Activated CD8-positive, alpha-beta memory T cell treated with anti-CD3 and anti-CD28 coated beads, Interleukin-2, amount 10 ng/mL, durations not matched to agents 7 days and 5 days (primary cell): ENCODE measurements at places on chromosomes 6 and 20.
A peak's percentile ranks its signal among the peaks of the same experiment; 100 is the strongest.

DNA sequence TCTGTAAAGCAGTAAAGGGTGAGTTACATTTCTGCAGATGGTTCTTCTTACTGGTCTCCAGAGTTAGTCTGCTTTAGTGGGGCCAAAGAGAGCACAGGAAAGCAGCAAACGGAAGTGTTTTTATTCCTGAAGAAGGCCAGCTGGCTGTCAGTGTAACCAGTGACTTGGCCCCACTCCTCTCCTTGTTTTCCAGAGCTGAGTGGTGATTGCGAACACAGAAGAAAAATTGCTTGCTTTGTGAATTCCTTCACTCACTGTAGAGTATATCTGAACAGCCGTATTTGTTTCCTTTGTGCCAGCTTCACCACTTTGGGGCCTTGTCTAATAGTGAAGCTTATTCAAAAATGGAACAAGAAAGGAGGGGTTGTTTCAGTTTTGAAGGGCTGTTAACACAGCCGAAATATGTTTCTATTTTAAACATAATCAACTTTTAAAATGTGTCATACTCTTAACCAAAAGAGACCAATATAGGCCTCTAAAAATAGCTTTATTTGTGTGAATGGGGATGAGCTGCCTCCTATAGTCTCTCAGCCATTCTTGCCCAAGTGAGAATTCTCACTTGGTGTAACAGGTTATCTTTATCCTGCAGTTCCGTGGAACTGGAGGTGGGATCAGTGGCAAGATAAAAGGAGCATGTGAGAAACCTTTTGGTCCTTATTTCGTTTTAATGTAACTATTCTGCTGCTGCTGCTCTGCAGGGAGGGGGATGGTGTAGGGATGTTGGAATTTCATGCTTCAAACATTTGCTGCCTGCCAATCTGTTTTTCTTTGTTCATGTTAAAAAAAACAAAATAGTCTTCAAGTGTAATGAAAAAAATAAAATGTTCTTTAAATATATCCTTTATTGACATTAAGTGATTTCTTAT lies 37.8 kb downstream of the ZC2HC1B start:
- no peak for DNase-seq

DNA sequence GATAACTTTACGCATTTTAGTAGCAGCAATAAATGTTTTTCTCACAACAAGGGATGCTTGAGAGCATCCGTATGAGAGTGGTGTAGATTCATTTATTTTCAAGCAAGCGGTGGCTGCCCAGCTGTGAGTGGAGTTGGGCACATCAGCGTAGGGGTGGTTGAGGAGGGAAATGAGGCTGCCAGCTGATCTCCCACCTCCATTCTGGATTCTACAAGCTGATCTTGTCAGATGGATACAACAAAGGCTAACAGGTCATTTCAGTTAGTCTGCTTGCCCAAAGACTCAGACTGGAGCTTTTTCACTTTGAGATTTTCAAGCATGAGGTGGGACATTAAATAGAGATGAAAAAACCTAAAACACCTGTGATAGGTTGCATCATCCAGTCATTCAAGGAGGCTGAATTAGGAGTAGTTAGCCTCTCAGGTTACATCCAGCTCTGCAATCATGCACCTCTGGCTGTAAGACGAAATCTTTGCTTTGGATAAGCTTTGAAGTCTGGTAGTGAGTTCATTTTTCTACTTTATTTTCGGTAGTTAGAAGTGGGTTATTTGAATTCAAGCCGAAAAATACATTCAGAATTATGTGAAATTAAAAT lies 1.9 kb upstream of the BACH2 start:
- DNase-seq: no peak

DNA sequence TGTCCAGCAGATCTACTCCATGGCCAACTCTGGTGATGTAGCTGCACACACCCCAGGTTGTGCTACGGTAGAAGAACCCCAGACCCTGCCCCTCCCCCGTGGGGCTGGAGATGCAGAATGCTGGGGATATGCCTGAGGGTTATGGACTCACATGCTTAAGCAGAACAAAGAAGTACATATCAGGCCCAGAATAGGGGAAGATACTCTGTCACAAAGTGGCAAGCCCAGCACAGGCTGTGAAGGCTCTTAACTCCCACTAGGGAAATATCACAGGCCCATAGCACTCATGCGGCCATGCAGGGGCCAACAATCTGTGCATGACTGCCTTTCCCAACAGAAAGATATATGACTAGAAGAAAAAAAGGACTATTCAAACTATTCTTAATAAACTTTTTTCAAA lies 234.9 kb downstream of the KCNQ5 start:
- DNase-seq: no peak

GRCh38 chr6:45714741-45715507 lies 300.7 kb downstream of the CLIC5 start:
- DNase-seq: peak; percentile 71

DNA sequence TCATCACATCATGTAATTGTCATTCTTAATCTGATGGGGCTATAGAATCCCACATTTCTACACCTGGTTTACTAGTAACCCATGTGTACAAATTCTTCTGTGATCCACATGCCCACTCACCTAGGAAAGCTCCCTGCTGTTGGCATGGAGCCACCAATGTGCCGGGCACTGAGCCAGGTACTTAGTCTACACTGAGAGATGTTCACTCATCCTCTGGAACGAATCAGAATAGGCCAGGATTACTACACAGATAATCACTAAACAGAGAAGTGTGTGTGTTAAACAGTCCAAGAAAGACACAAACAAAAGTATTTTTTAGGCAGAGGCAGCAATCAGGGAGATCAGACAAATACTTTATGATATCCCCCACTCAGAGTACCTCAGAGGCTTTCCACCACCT lies 193.2 kb upstream of the VGLL2 start:
- DNase-seq: no peak

DNA sequence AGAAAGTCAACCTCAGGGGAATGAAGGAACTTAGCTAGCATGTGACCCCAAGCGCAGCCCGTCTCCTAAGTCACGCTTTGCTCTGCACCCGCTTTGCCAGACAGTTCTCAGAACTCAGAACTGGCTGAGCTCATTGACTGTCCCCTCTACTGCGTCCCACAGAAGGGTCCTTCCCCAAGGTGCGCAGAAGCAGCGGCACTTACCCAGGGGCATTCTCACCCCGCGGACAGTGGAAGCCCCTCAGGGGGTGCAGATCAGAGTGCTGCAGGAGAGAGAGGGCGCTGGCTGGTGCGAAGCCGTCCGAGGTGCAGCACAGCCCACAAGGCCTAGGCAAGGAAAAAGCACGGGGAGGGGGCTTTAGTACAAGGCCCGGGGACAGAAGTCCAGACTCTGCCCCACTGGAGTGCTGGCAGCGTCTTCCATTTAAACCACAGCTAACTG lies 807 bp downstream of the SNHG17 start:
- DNase-seq: peak; percentile 51

GRCh38 chr6:593139-593906 lies 63.6 kb downstream of the HUS1B start:
- DNase-seq: peak; percentile 77

DNA sequence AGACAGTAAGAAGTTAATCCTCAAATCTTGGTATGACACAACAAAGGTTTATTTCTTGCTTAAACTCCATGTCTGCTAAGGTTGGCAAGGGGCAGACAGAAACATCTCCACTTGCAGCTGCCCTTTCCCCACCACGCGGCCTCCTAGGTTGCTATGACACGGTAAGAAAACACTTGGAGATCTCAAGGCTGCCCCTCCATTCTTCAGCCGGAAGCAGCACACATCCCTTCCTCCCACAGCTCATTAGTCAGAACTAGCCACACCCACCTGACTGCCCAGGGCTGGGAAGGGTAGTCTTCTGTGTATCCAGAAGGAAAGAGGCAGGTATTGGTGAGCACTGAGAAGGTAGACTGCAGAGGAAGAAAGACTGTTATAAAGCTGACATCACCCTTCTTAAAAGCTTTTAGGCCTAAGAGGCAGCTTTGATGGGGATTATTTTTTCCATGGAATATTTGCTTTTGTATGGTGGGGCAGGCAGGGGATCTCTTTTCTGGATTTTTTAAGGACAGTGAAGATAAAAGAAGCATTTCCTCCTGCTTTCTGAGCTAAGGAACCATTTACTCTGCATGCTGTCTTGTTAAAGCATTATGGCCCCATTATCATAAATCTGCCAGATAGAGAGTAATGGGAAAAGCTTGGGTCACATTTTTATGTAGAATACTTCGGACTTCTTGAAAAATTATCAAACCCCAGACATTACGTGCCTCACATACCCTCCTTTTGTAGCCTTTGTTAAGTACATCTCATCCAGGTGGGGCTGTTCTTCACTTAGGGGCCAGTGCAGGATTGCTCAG lies 41.6 kb downstream of the MRAP2 start:
- DNase-seq: no peak

DNA sequence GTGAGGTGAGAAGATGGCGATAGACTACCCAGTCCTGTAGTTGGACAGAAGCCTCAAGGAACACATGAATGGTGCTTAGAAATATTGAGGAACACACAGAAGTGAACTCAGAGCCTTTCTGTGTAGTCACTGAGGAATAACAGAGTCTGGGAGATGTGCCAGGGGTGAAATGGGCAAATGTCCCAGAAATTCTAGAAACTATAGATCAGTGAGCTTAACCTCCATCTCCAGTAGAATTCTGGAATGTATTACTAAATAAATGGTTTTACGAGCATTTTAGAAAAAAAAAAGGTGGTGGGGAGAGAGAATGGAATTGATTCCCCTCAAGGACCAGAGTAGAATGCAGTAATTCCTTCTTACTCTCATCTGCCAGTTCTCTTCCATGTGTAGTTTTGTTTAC lies 380.0 kb downstream of the LMBRD1 start:
- no peak for DNase-seq

GRCh38 chr20:40769677-40770285 lies 80.7 kb upstream of the MAFB start:
- no peak for DNase-seq

GRCh38 chr20:32521780-32522525 lies 63.2 kb downstream of the NOL4L start:
- peak; percentile 70 for DNase-seq

- DNase-seq: no peak
Measured at GRCh38 chr6:163688739-163689362, 274.3 kb downstream of the QKI start.

DNA sequence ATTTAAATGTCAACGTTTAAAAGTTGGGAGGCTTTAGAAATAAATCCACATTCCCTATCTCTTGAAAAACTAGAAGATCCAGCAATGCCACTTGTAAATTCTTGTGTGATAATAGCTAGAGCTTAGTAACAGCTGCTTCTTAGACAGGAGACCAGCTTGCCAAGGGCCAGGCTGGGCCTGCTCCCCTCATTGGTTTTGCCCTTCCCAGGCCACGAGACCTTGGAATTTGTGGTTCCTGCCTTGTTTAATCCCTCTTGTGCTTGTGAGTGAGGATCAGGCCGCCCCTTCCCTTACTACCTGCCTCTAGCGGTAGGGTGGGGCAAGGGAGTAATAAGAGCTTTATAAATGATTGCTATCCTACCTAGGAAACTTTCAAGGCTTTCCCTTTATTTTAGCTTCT lies 363.5 kb downstream of the SYNE1 start:
- DNase-seq: no peak

DNA sequence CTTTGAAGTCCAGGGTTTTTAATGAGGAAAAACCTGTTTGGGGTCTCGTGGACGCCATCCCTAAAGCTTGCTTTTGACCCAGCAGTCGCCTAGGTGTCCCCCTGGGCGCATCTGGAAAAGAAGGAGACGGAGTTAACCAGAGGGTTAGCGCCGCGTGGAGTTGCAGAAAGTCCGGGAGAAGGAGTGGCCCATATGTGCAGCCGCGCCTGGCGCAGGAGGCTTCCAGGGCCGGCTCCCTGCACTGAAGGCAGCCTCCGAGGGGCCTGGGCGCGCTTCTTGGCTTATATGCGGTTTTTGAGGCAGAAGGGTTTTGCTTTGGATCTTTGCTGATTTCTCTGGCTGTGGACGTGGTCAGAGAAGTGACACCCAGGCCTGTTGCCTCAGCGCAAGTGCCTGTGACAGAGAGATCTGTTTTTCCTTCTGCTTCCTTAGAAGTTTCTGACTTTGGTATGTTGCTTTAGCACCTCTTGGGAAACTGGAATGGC lies 987 bp downstream of the TMEM181 start:
- no peak for DNase-seq

GRCh38 chr6:24663189-24663588 lies 3.5 kb downstream of the TDP2 start:
- no peak for DNase-seq
